NCI-H1092 treated with DMSO at 0.1 percent for 48 hours (cell line): ENCODE measurements at places on chromosomes 16 and 17.

GRCh38 chr17:51767287-51767686, 391.2 kb downstream of the CA10 start:
- DNase-seq = no peak

DNA sequence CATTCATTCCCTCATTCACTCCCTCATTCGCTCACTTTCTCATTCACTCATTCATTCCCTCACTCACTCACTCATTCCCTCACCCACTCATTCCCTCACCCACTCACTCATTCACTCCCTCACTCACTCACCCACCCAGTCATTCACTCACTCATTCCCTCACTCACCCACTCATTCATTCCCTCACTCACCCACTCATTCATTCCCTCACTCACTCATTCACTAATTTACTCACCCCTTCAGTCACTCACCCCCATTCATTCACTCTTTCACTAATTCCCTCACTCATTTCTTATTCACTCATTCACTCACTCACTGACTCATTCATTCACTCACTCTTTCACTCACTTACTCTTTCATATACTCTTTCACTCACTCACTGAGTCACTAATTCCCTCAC, 303.1 kb downstream of the C16orf95 start:
- DNase-seq = no peak

DNA sequence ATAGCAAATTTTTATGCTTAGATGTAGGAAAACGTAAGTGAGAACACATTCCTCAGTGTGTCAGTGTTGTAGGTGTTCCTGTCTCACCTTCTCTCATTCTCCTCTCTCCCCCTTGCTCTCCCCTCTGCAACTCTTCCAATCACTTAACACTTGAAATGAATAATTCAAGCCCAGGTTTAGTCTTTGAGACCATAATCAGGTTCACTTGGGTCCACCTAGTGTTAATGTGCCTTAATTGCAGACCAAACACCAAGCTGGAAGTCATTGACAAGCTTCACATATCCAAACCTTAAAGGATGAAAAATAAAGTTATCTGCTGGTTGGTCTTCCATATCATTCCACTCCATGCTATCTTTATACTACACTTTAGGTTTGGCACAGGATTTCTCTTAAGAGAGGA, 37.0 kb downstream of the STXBP4 start:
- no peak for DNase-seq

- DNase-seq = no peak
These were observed 2.1 kb downstream of the CMTM2 start for GRCh38 chr16:66581246-66581952.

DNA sequence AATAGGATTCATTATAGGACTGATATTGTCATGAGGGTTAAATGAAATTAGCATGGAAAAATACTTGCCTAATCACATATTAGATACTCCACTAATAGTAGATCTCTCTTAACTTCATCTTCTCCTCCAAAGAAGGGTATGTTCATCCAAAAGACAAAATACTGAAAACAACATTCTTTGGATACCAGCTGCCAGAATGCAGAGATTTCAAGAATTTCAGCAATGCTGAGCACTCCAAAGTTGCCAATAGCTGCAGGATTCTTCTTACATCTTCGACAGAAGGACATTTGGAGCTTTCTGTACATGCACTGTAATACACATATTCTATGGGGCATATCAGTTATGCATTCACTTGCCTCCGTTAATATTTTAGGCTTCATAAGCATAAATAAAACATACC, 436.5 kb downstream of the HAPSTR1 start:
- no peak for DNase-seq

GRCh38 chr16:80040413-80040812, 439.9 kb upstream of the MAF start:
- DNase-seq = no peak

DNA sequence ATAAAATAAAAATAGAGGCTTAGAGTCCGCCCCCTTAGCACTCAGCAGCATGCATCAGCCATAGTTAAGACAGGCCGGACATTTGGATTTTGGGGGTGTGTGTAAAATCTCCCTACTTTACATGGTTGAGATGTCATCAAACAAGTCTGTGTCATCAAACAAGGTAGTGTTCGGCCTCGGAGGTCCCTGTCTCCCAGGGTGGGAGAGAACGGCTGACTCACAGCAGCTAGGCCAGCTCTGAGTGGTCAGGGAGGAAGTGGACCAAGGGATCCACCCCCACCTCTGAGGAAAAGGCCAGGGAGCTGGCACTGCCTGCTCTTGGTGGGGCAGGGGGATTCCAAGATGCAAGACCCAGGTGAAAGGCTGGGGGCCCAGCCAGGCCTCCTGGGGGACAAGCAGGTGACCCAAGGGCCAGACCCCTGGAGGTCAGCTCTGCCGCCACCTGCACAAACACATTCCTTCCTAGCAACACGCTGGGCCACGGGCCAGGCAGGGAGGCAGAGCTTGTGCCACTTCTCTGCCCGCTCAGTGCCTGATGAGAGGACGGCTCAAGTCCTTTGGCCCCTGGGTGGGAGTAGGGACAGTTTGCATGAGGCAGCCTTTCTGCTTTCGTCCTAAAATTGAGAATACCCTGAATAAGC, 28.5 kb downstream of the KIFC3 start:
- DNase-seq = peak; percentile 33

DNA sequence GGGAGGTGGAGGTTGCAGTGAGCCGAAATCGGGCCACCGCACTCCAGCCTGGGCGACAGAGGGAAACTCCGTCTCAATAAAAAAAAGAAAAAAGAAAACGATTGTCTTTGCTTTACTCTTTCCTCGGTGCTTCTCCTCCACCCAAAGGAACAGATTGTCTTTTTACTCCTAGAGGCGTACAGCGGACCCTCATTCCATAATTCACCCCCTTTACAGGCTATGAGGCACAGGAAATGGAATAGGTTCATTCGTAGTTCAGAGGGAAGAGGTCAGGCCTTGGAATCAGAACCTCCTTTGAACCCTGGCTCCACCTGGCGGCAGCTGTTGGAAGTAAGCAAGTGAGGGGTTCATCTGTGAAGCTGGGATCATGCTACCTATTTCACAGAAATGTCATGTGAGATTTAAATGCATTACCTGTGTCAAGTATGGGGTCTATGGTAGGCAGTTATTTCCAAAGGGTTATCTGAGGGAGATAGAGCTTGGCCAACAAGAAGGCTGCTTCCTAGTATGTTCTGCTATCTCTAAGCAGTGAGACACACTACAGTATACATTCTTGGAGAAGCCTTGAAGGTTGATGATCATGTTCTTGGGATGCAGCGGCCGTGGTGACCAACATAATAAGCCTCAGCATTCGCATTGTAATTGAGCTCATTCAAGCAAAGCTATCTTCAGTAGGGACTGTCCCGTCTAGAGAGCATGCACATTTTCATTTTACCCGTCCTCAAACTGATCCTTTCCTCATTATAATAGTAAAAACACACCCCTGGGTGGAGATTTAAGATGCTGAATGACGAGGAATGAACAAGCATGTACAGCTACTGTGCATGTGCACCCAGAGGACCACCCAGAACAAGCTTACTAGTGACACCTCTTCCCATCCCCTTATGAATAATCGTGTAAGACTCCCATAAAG, 18.7 kb upstream of the ZNF689 start:
- peak; percentile 76 for DNase-seq

DNA sequence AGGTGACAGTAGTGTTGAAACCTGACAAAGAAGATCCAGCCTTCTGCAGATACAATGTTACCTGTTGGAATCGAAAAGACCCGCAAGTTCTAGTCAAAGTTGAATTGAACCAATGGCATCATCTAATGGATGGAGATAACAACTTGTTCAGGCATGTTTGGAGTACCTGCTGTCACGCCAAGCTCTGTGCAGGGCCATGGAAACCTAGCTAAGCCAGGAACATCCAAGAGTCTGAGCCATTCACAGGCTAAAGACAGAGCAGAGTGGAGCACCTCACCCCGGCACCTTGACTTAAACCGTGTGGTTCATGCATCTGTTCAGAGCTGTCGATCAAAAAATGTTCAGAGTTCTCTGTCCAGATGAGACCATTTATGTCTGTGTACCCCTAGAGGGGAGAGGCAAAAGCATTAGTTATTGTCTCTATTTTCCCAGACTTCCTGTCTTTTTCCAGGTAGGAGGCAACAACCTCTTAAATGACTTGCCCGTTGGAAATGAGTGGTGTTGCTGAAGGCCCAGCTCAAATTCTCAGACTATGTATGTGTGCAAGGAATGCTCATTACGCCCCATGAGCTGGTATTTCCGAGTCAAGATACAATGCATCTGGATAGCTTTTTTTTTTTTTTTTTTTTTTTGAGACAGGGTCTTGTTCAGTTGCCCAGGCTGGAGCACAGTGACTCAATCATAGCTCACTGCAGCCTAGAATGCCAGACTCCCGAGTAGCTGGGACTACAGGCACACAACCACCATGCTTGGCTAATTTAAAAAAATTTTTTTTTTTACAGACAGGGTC, 44.9 kb upstream of the XYLT1 start:
- no peak for DNase-seq

DNA sequence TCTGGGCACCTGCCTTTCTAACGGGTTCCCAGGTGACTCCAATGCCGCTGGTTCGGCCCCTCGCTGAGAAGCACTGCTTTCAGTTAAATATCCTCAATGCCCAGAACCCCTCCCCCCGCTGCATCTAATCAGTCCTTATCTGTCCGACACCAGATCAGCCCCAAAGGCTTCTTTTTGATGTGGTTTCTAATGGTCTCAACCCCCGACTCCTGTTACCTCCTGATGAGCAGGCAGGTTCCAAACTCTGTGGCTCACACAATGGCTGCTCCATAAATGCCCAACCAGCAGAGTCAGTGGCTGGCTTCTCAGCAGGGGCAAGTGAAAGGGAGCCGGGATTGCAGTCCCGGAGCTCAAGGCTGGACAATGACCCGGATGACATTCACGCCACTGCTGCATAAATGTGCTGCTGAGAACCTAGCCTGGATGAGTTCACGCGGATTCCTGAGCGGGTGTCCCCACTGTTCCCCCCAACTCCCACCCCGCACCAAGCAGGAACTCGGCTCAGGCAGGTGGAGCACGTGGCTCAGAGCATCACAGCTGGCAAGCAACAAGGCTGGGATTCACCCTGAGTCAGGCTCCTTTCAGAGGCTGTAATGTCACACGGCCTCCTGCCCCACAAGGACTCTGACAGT, 1.0 kb upstream of the SLC38A8 start:
- DNase-seq = no peak

GRCh38 chr17:74618451-74618850, 5.1 kb downstream of the CD300E start:
- no peak for DNase-seq

GRCh38 chr16:58624209-58624608, 5.4 kb downstream of the CNOT1 start:
- no peak for DNase-seq

DNA sequence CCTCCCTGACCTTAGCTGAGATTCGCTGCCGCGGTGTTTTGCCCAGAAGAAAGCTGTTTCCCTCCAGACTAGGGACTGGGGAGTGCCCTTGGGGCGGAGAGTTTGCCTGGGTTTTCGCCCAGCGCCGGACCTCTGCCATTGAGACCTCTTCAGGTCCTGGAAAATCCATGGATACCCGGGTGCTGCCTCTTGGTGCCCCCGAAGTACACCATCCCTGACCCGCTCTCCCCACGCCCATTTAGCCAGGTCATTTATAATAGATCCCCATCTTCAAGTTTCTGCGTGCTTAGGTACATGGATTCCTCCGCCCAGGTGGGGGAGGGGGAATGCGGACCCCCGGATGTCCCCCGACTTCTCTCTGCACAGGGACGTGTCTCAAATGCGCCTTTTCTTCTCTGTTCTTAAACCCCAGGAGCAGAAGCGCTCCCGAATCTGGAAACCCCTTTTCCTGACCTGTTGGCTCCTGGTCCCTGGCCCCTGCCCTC, 15.0 kb upstream of the CBX8 start:
- peak; percentile 76 for DNase-seq

DNA sequence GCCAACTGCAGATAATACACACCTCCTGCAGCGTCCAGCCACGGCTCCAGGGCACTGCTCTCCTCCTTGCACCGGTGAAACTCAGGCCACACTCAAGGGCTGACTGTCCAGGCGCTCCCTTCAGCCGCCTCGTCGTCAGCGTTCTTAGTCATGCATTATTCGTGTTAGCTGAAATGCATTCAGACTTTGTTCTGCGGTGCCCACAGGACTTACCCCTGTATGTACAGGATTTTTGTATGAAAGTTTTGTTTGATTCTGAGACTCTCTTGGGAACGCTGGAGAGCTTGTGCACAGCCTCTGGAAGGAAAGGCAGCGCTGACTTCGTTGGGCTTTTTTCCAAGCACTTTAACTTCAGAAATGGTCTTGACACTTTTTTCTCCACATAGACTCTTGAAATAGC, 22.1 kb downstream of the CIBAR2 start:
- DNase-seq = no peak

GRCh38 chr16:87754535-87754934, 11.3 kb downstream of the KLHDC4 start:
- no peak for DNase-seq

- no peak for DNase-seq
These were observed 68.7 kb downstream of the IRX6 start for GRCh38 chr16:55392701-55393100.

DNA sequence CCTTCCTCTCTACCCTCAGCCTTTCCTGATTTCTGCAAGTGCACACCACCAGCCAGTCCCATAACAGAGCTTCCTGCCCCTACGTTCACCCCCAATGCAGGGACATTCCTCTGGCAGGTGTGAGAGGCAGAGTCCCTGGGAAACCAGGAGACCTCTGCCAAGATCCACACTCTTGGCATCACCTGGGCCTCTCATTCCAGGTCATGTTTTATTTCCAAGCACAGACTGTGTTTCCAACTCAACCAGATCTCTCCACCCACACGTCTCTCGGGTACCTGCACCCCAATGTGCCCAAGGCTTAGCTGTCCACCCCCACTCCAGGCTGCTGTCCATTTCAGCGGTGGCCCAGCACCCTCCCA, 21.0 kb upstream of the PHB1 start:
- DNase-seq = no peak

DNA sequence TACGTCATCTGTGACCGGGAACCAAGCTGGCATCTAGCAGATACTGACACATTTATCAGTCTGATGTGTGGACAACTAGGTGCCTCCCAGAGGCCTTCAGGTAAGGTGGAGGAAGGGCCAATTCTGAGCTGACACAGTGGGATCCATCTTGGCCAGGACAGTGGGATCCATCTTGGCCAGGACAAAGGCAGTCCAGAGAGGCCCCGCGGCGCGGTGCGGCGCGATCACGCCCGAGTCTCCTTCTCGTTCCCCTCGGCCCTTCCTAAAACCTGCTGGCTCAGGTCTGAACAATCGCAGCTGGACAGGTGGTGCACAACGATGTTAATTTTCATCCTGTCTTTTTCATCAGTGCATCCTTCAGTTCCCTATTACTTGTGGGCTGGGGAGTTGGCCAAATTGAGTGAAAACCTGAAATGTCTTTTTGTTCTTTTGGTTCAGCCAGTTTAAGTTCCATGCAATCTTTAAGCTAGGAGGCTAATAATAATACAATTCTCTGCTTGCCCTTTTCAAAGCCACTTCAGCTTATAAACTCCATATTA, 486 bp upstream of the WSB1 start:
- no peak for DNase-seq

- DNase-seq = no peak
These were observed 14.7 kb downstream of the CYBC1 start for GRCh38 chr17:82435601-82436583.

GRCh38 chr17:66716236-66717026, 118.5 kb upstream of the CACNG5 start:
- DNase-seq = peak; percentile 58
